ENCODE measurements at places on chromosomes 2 and 18.
A peak's percentile ranks its signal among the peaks of the same experiment; 100 is the strongest.

DNA sequence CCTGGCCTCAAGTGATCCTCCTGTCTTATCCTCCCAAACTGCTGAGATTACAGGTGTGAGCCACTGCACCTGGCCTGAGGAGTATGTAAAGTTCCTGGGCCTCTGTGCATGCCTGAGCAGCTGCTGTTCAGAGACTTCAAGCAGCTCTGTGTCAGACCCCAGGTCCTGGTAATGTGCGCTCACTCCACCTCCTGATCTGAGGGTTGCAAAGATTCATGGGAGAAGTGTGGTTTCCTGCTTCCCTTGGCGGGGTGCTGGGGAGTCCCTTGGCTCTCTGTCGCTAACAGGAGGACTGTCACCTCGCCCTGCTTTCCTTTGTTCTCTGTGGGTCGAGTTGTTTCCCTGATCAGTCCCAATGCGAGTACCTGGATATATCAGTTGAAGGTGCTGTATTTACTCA lies 8.6 kb upstream of the IL36A start:
- DNase-seq: peak; percentile 84

DNA sequence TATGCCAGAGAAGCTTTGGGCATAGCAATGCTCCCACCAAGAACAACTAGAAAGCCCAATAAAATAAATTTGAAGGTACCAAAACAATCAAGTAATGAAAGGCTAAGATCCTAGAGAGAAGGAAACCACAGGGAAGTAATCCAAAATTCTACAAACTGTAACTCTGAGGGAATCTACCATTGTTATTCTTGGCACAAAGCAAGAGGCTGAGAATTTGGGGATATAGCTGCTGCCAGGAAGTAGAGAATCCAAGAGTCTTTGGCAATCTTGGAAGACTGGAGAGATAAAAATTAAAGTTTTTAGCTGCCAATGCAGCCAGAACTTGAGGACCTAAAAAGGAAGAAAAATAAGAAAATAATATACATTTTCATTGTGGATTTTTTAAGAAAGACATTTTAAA lies 68.5 kb downstream of the PIGN start:
- no peak for DNase-seq

DNA sequence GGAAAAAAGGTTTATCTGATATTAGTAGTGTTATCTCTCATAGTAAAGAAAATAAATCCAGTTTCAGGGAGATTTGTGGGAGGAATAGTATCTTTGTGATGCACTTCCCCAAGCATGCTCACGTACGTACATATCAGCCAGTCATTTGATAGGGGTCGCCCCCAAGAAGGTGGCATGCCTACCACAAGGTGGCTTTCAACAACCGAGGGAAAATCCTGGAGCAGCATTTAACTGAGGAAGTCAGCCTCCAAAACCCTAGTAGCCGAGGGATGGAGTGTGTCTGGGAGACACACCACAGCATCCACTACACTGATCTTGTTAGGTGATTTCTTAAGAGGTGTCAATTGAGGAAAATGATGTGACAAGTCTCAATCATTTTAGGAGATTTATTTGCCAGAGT lies 623.9 kb downstream of the NYAP2 start:
- no peak for DNase-seq

DNA sequence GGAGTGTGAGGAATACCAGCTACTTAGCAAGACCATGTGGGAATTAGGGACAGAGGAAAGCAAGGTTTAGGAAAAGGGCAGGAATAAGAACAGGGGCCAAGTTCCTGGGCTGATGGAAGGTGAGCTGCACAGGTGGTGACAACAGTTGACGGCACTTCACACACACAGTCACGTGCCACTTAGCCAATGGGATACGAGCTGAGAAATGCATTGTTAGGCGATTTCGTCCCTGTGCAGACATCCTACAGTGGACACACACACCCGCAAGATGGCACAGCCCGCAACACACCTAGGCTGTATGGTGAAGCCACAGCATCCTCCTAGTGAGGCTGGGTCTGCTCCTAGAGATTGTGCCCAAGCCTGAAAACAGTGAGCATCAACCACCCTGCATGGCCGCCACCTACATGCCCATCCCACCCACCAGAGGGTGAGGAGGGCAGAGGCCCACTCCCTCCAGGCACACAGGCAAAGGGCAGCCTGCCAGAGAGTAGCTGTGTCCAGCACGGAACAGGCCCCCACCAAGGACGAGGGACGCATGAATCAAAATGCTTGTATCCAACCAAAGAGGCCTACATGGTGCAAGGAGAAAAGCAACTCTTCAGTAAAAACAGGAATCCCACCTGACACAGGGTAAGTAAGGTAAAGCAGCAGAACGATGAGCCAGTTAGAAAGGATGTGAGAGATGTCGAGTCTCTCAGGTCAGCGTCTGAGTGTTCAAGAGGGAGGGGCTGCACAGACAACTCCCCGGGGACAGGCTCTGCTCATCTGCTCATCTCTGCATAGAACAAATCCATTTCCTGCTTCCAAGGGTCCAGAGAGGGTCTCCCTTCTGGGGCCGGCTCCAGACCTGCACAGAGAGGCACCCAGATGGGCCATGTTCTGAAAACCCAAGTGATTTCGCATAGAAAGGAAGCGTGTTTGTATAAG lies 51.3 kb downstream of the ZNF516 start:
- no peak for DNase-seq

GRCh38 chr2:12737297-12737696 lies 20.6 kb downstream of the TRIB2 start:
- DNase-seq: no peak
